ENCODE measurements at places on chromosomes 11 and 22.

- no peak for DNase-seq
Observed at GRCh38 chr22:50287731-50288130, 17.6 kb upstream of the MAPK11 start.

- no peak for DNase-seq
Observed at GRCh38 chr11:88360141-88360540, 22.6 kb upstream of the CTSC start.

GRCh38 chr11:1928470-1928890, 9.0 kb downstream of the TNNT3 start:
- DNase-seq: no peak

GRCh38 chr11:78935398-78936068, 360.9 kb upstream of the NARS2 start:
- no peak for DNase-seq

- no peak for DNase-seq
Observed at GRCh38 chr11:67538823-67539505, 15.7 kb upstream of the CABP2 start.

GRCh38 chr11:19828382-19829108, 115.9 kb downstream of the NAV2 start:
- DNase-seq: no peak

DNA sequence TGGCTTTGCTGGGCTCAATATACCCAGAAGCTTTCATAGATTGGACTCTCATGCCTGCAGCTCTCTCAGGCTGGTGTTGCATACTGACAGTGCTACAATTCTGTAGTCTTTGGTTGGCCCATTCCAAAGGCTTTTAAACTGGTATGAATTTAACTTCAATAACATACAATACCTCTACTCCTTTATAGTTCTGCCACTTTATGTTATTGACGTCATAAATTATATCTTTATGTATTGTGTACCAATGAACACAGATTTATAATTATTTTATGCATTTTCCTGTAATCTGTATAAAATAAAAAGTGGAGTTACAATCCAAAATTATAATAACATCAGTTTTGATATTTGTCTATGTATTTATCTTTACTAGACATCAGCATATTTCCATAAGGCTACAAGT, 16.2 kb downstream of the PATE2 start:
- no peak for DNase-seq

- no peak for DNase-seq
Observed at GRCh38 chr11:12542186-12542935, 131.9 kb upstream of the TEAD1 start.

- DNase-seq: peak; percentile 76
Observed at GRCh38 chr22:45318168-45318557, 8.4 kb downstream of the FAM118A start.

DNA sequence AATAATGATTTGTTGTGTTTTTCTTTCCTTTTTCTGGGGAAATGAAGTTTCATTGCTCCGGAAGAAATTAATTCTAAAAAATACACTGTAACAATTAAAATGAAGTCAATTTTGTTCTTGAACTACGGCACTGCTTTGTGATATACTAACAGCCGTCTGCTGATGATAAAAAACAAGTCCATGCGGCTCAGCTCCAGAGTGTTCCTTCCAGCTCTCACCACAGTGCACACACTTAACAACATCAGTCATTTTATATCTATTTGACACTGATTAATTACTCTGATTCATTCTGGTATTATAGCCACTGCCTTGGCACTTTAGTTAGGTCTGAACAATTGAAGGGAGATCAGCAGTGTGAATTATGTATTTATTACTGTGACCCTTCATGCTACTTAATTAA, 97.4 kb upstream of the SLC6A5 start:
- no peak for DNase-seq

- DNase-seq: no peak
Observed at GRCh38 chr22:35708453-35708852, 9.2 kb upstream of the APOL5 start.

DNA sequence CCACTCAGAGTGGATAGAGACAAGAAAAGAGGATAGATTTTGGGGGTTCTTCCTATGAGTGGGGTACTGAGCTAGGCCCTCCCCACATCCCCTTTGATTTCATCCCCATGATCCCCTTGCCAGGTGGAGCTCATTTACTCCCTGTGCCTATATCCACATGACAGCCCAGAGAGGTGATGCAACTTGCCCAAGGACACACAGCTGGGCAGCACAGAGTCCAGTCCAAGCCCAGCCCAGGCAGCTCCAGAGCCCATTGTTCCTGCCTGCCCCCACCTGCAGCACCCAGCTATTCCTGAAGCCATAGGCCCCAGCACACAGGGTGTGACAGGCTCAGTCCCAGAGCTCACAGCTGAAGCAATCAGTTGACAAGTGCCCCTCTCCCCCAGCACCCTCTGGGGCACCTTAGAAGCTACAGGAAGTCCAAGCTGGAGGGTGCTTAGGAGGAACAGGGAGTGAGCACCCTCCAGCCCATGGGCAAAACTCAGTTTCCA, 41.7 kb downstream of the SHISAL1 start:
- no peak for DNase-seq

DNA sequence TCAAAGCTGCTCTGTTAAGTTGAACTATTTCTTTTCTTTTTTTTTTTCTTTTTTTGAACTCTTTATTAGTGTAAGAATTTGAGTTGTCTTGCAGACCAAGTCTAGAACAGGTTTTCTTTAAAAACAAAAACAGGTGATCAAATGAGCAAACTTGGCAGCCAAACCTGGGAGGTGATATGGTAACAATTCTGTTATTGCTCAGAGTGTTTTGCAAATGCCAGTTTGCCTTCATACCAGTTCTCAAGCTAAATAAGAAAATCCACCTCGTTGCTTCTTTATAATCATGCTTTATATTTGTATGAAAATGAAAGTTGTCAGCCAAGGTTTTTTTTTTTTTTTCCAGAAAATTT, 76.9 kb downstream of the DEPDC5 start:
- no peak for DNase-seq

GRCh38 chr11:126233391-126233790, 21.8 kb downstream of the FAM118B start:
- no peak for DNase-seq

DNA sequence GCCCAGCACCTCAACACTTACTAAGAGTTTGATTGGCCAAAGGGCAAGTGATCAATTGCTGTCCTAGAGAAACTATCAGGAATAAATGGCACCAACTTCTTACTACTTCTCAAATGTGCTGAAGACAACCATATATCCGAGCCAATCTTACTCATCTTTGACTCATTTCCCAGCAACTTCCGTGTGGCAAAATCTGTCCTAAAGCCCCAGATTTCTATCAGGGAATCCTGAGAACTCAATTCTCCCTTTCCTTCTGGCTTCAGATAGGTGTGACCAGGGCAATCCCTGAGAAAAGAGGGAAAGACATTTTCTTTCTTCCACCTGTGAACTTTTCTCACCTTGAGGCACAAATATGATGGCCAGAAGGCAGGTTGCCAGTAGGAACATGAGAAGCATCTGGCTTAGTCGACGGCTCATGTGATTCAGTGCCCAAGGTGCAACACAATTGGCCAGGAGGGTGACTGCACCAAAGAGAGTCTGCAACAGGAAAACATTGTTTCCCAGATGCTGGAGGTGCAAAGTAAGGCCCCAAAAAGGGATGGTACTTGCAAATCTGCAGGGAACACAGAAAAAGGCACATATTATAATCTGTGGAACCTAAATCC, 21.8 kb upstream of the SLC22A24 start:
- no peak for DNase-seq

DNA sequence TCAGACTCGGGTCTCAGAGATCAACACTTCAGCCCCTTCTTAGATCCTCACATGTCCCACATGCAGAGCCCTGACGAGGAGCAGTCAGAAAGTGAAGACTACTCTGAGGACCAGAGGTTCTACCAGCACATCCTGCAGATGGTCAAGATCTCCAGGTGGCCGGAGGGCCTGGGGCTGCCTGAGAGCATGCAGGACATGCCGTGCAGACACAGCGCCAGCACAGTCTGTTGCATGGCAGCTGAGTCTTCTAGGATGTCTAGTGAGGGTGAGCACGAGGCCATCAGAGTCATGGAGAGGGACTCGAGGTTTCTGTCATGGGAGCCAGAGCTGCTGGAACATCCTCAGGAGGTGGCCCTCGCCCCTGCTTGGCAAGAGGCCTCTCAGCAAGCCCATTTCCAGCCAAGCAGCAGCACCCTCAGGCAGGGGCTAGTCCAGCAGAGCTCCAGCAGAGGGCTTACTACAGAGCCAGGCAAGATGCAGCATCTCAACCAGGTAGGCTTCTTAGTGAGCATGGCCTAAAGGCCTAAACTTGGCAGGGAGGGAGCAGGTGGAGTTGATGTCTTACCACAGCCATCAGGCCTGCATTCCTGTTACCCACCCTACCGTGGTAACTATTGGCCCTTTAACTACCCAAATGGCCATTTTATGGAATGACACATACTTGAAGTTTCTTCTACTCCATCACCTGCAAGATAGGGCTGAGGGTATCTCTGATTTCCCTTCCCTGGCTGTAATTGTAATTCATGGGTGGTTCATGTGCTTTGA, 28.7 kb downstream of the CEP164 start:
- DNase-seq: no peak

DNA sequence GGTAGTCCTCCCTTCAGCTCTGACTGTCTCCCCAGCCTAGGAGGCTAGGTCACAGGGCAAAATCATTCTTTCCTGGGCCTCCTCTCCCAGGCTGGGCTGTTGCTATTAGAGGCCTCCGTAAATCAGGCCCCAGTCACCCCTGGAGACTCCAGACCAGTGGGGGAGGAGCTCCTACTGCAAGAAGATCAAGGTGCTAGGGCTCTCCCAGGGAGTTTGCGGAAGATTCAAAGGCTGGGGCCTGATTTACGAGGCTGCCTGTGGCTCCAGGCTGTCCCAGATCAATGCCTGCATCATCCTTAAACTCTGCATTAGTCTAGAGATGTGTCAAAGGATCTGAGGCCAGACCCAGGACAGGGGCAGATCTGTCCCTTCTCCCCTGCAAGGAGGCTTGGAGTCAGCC, 346.2 kb downstream of the TENM4 start:
- DNase-seq: no peak

- DNase-seq: no peak
Observed at GRCh38 chr11:31764766-31765165, 46.4 kb downstream of the PAX6 start.

DNA sequence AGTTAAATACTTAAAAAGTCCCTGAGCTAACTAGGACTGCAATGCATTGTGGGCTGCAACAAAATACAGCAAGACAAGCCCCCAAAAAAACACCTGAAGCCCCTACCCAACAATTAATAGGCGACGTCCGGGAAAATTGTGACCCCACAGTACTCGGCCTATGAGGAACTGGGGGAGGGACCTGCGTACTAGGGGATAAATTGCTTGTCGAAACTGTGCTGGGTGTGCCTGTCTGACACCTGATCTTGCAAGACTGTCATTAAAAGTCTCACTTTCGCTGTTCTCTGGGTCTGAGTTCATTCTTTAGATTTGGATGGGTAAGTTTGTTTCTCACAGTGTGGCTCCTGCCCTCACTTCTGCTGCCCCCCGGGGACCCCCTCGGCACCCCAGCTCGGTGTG, 15.2 kb downstream of the TANGO2 start:
- DNase-seq: no peak

DNA sequence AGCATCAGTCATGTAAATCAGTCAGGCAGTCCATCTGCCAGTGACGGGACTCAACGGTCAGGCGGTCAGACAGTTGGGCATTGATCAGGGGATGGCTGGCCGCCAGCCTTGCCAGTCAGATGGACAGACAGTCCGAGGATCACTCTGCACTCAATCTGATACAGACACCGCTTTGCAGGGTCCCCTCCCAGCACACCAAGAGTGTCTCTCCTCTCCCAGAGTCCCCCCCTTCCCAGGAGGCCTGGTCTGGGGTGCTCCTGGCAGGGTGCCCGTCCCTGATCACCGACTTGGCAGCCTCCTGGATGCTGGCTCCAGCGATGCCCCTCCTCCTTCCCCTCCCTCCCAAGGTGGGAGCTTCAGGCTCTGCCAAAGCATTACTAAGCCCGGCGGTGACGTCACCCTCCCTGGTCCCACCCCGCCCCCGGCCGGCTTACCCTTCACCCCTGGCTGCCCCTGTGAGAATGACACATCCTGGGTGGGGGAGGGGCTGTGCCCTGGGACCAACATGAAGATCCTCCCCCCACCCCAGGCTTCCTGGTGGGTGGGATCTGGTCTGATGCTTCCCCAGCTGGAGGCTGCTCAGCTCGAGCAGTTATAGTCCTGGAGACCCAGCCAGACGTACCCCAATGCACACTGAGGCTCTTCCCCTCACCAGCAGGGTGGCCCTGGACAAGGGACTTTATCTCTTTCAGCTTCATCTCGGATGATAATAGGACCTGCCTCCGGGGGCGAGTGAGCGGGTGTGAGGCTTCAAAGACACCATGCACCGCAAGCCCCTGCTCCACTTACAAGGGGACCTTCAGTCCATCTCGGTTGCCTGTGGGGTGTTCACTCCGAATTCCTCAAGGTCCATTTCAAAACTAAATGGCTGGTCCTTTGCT, 69.2 kb downstream of the CD82 start:
- DNase-seq: peak; percentile 71

- DNase-seq: no peak
Observed at GRCh38 chr11:44837661-44838060, 110.9 kb downstream of the TSPAN18 start.

GRCh38 chr11:19450282-19450681, 209.5 kb upstream of the E2F8 start:
- no peak for DNase-seq

DNA sequence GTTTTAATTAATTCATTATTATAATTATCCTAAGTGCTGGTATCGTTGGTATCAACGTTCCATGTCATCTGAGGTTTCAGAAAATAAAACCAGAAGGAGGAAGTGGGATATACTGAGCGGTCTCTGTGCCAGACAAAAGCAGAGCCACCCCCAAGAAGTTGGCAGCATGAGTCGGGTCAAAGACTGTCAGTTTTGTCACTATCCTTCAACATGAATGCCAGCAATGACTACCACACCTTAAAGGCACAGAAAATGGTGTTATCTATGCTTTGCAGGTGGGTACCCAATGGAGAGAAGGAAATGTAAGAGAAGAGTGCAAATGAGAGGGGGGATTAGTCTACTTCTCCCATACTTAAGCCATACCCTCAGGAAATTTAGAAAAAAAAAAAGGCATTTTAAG, 408.5 kb downstream of the OPCML start:
- no peak for DNase-seq

Data from A172 (cell line).